ENCODE measurements at places on chromosomes 2 and 18. TPM values are rescaled to one million over a fixed set of nuclear protein-coding genes. Genes with fewer than 3 reads are reported as not detected.

DNA sequence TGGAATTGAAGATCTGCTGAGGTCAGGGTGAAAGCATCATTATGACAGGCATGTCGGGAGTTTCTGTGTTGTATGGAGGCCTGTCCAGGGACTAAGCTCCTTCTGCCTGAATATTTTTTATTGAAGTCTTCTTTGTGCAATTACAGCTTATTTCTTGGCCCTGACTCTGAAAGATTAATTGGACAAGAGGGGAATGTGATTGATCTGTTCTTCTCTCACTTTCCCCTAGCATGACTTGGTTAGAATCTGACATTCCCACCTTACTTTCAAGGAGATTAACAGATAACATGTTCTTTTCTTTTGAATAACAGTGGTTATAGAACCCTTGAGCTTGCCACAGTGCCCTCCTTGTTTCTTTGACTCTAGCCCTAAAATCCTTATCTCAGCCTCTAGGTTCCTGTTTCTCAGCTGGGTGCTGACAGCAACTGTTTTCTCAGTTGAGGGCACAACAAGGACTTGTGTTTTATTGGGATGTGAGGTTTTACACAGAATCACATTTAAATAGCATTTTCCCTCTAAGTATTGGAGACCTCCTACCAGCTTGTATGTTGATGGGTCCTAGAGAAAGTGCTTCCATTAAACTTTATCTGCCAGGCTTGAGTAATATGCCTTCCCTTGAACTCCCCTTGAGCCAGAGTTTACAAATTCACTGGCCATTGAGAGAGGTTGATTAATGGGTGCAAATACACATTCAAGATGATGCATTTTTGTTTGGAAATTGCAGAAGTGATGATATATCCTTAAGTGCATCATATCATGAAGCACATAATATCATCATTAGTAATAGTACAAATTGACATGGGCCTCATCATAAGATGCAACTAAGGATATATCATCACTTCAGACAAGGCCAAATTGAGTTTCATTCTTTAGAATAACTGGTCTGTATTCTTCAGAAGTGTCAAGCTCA, 12.5 kb downstream of the TTLL4 start:
- H3K36me3 ChIP-seq: no peaks in the 10 kb centered on the region
- H3K27ac ChIP-seq: no peak overlapping the region
- no peaks in the 10 kb centered on the region for H3K27me3 ChIP-seq
- no peak for DNase-seq
- H3K4me1 ChIP-seq: no peaks in the 10 kb centered on the region

DNA sequence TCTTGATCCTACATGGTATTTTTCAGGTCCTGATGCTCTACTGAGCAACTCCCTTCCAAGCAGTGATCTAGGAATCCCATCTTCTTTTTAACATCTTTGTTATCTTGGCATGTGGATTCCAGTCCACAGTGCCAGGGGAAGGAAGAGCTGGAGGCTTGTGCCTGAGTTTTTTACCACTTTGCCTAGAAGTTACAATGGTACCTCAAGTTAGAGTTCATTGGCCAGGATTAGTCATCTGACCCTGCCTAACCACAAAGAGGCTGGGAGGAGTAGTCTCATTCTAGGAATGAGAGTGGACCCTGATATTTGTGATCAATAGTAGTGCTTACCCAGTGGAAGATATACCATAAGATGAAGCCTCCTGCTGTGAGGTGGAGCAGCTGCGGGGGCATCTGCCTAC, 109.3 kb downstream of the ADCYAP1 start:
- peaks cover 6% of the 10 kb centered on the region for H3K4me1 ChIP-seq
- DNase-seq: no peak
- H3K27ac ChIP-seq: no peak overlapping the region
- H3K36me3 ChIP-seq: no peaks in the 10 kb centered on the region
- H3K4me3 ChIP-seq: no peak overlapping the region

- no peaks in the 10 kb centered on the region for H3K4me1 ChIP-seq
- no peak for DNase-seq
Observed at GRCh38 chr2:15756882-15757819, 165.5 kb downstream of the DDX1 start.

DNA sequence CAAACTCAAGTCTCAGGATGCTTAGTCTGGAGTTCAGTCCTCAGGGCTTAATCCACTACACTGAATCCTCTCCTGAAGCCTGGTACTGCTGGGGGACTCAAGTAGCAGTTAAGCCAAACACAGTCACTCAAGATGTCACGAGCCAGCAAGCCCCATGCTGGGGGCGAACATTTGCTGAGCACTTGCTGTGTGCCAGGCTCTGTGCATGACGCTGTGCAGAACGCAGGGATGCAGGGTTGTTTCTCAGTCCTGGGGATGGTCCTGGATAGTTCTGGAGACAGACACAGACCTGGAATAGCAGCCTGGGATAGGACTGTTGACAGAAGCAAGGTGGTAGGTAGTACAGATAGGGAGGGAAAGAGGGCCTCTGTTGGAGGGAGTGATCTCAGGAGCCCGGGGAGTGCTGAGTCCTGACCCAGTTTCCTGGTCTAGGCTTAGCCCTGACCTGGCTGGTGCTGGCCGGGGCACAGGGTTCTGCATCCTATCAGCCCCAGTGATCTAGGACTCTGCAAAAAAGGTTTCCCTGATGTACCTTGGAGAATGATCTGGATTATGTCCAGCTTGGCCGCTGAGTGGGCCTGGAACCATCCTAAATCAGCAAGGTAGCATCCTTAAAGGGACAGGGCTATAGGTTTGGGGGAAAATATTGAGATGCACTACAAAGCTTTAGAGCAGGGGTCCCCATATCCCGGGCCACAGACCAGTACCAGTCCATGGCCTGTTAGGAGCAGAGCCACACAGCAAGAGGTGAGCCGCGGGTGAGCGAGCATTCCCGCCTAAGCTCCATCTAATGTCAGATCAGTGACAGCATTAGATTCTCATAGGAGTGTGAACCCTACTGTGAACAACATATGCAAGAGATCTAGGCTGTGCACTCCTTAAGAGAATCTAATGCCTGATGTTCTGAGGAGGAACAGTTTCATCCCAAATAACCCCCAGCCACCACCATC, 54.7 kb upstream of the OTOF start:
- no peaks in the 10 kb centered on the region for H3K27me3 ChIP-seq
- no peak for DNase-seq
- H3K27ac ChIP-seq: no peak overlapping the region
- no peaks in the 10 kb centered on the region for H3K36me3 ChIP-seq

GRCh38 chr2:11220445-11220844, 65.2 kb downstream of the SLC66A3 start:
- H3K27me3 ChIP-seq: no peaks in the 10 kb centered on the region
- DNase-seq: no peak
- no peak overlapping the region for H3K4me3 ChIP-seq
- H3K27ac ChIP-seq: no peak overlapping the region
- H3K36me3 ChIP-seq: no peaks in the 10 kb centered on the region

SALL3 gene
- total RNA-seq: not detected

DNA sequence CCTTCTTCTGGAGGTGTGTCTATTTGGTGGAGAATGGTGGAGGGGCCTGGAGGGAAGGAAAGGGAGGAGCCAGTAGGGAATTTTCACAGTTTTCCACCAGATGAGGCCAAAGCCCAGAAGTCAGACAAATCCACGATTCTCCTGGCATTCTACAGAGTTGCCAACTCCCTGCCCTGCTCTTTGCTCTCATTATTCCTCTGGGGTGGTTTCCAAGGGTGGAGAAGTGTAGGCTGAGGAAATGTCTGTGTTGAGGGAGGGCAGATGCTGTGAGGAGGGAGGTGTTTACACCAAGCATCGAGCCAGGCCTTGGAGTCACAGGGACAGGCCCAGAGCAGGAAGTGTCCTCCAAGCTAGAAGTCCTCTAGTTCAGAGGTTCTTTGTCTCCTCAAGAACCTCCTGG, 124.1 kb upstream of the LGALSL start:
- DNase-seq: no peak
- H3K27ac ChIP-seq: peak overlapping the region; percentile 91
- no peaks in the 10 kb centered on the region for H3K36me3 ChIP-seq
- H3K4me1 ChIP-seq: peaks cover 6% of the 10 kb centered on the region
- H3K27me3 ChIP-seq: no peaks in the 10 kb centered on the region
- H3K4me3 ChIP-seq: no peak overlapping the region

GRCh38 chr2:235952714-235953113, 215.5 kb downstream of the GBX2 start:
- H3K36me3 ChIP-seq: no peaks in the 10 kb centered on the region
- no peaks in the 10 kb centered on the region for H3K4me1 ChIP-seq
- H3K4me3 ChIP-seq: no peak overlapping the region

DNA sequence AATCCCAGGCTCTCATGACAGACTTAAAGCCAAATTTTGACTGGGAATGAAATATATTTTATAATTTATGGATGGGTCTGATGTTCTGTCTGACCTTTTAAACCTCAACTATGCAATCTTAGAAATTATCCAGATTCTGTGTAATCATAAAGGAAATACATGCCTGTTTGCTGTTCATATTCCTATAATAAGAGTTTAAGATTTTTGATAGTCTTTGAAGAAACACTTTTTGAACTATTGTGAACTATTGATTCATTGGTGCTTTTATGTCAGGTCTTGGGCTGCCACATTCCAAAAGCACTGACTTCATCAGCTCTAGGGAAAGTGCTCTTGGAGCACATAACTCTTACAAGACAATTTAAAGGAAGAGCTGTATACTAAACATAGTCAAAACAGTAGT, 64.2 kb downstream of the CCDC150 start:
- no peaks in the 10 kb centered on the region for H3K27me3 ChIP-seq
- no peak overlapping the region for H3K27ac ChIP-seq
- no peaks in the 10 kb centered on the region for H3K36me3 ChIP-seq
- no peaks in the 10 kb centered on the region for H3K4me1 ChIP-seq
- no peak overlapping the region for H3K4me3 ChIP-seq
- no peak for DNase-seq

GRCh38 chr2:144458541-144458940, 61.4 kb downstream of the ZEB2 start:
- H3K27ac ChIP-seq: no peak overlapping the region
- H3K4me3 ChIP-seq: no peak overlapping the region
- H3K36me3 ChIP-seq: no peaks in the 10 kb centered on the region
- H3K4me1 ChIP-seq: no peaks in the 10 kb centered on the region
- no peaks in the 10 kb centered on the region for H3K27me3 ChIP-seq
- DNase-seq: no peak

MC4R gene
- not detected for total RNA-seq

SUMO1 gene
- 46.9 TPM for total RNA-seq

DNA sequence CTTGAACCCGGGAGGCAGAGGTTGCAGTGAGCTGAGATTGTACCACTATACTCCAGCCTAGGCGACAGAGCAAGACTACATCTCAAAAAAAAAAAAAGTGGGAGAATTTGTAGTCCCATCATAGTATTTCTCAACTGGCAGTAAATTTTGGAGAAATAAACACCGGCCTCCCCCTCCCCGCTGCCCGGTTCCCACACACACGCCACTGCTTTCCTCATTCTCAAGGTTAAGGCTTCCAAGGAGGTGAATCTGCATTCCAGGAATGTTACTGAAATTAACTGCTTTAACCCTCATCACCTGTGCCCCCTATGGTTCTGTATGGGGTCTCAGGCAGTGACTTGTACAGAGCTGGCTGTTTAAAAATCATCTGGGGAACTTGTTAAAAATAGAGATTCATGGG, 49.9 kb downstream of the MRPL35 start:
- DNase-seq: peak; percentile 66
- H3K4me3 ChIP-seq: no peak overlapping the region
- peaks cover 12% of the 10 kb centered on the region for H3K4me1 ChIP-seq
- no peaks in the 10 kb centered on the region for H3K36me3 ChIP-seq
- no peaks in the 10 kb centered on the region for H3K27me3 ChIP-seq

CFAP65 gene
- 3.5 TPM for total RNA-seq

GRCh38 chr2:176443946-176444345, 174.7 kb downstream of the MTX2 start:
- no peaks in the 10 kb centered on the region for H3K27me3 ChIP-seq
- no peak overlapping the region for H3K4me3 ChIP-seq
- DNase-seq: no peak
- no peak overlapping the region for H3K27ac ChIP-seq
- no peaks in the 10 kb centered on the region for H3K36me3 ChIP-seq

DNA sequence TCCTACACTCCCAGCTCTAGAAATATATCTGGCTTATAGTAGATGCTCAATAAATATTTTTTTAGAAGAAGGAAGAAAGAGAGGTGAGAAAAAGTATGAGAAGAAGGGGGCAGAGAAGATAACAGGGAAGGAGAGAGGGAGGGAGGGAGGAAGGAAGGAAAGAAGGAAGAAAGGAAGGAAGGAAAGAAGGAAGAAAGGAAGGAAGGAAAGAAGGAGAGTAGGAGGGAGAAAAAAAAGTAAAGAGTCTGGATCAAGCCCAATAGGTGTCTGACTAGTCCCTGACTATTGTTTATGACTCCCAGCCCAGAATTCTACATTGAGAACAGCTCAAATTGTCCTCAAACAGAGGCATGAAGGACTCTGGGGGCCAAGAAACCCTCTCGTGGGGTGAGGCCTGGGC, 83.9 kb downstream of the THNSL2 start:
- DNase-seq: no peak
- no peaks in the 10 kb centered on the region for H3K4me1 ChIP-seq
- no peaks in the 10 kb centered on the region for H3K27me3 ChIP-seq
- H3K36me3 ChIP-seq: no peaks in the 10 kb centered on the region
- H3K4me3 ChIP-seq: no peak overlapping the region

SKA1 gene
- total RNA-seq: not detected

STAT4 gene
- 2.3 TPM for total RNA-seq

GRCh38 chr2:221502270-221503010, 69.7 kb downstream of the EPHA4 start:
- H3K36me3 ChIP-seq: no peaks in the 10 kb centered on the region
- no peak overlapping the region for H3K4me3 ChIP-seq
- H3K27me3 ChIP-seq: no peaks in the 10 kb centered on the region
- DNase-seq: no peak
- H3K4me1 ChIP-seq: no peaks in the 10 kb centered on the region
- no peak overlapping the region for H3K27ac ChIP-seq

- H3K36me3 ChIP-seq: no peaks in the 10 kb centered on the region
- no peak overlapping the region for H3K27ac ChIP-seq
- no peaks in the 10 kb centered on the region for H3K4me1 ChIP-seq
- no peak for DNase-seq
- H3K27me3 ChIP-seq: no peaks in the 10 kb centered on the region
Observed at GRCh38 chr18:36527740-36528455, 230.4 kb downstream of the FHOD3 start.

GRCh38 chr2:9208875-9209274, 2.3 kb downstream of the ASAP2 start:
- H3K27ac ChIP-seq: peak overlapping the region; percentile 85
- H3K4me1 ChIP-seq: peaks cover 20% of the 10 kb centered on the region
- no peaks in the 10 kb centered on the region for H3K36me3 ChIP-seq
- DNase-seq: no peak

RAD51AP2 gene
- not detected for total RNA-seq

- peak overlapping the region; percentile 20 for H3K4me3 ChIP-seq
- no peaks in the 10 kb centered on the region for H3K4me1 ChIP-seq
- peaks cover 24% of the 10 kb centered on the region for H3K27me3 ChIP-seq
- no peaks in the 10 kb centered on the region for H3K36me3 ChIP-seq
Observed at GRCh38 chr18:907885-908757, 3.5 kb downstream of the ADCYAP1 start.

GRCh38 chr2:11617527-11617926, 52.5 kb downstream of the NTSR2 start:
- no peak overlapping the region for H3K4me3 ChIP-seq
- H3K27ac ChIP-seq: no peak overlapping the region
- no peaks in the 10 kb centered on the region for H3K4me1 ChIP-seq
- H3K36me3 ChIP-seq: no peaks in the 10 kb centered on the region
- no peak for DNase-seq

GPR39 gene
- total RNA-seq: 0.52 TPM
